IPS-NIHi11 (cell line): ENCODE measurements at places on chromosomes 13 and 19.

- DNase-seq, result no peak
These were observed 3.9 kb upstream of the KLK15 start for GRCh38 chr19:50837300-50837699.

- no peak for DNase-seq
These were observed 135.0 kb upstream of the KL start for GRCh38 chr13:32881074-32881776.

- no peak for DNase-seq
These were observed 43.1 kb downstream of the CYP4F22 start for GRCh38 chr19:15551293-15552004.

DNA sequence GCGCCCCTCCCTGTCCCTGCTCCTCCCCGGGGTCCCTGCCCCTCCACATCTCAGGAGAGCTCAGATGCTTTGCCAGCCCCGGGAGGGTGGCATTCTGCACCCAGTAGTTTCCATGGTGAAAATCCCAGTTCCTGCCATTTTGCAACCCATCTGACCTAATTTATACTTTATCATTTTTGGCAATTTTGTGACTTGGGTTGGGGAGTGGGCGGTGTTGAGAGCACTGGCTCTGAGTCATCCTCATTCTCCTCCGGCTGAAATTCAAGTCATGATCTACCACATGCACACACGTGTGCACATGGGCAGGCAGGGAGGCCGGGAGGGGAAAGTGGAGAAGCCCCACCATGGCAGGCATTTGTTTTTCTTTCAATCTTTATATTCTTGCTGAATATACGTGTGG lies 208.6 kb downstream of the URI1 start:
- no peak for DNase-seq

DNA sequence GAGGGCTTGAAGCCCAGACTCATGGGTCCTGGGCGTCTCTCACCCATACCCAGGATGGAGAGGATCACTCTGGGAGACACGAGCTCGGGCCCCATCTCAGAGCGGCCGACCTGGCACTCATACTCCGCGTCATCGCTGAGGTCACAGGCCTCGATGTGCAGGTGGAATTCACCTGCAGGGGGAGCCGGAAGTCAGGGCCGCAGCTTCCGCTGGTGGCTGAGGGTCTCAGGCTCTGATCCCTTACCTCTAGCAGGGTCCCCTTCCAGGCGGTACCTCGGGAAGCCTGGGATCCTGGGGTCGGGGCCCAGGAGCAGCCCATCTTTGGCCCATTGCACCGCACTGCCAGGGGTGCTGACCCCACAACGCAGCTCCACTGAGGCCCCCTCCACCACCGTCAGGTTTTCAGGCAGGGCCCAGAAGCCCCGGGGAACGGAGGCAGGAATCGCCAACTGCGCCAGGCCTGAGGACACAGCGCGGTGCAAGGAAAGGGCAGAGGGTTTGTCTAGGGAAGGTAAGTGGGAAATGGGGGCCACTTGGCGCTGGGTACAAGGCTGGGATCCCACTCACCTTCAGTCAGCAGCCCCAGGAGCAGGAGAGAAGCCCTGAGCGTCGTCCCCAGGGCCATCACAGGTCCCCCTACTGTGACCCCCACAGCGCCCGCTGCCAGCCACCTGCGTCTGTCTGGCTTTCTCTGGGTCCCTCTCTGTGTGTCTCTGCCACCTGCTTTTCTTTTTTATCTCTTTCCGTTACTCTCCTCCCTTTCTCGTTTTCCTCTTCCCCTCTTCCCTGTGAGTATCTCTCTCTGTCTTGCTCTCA lies 883 bp downstream of the NPHS1 start:
- peak; percentile 77 for DNase-seq

- no peak for DNase-seq
These were observed 6.5 kb downstream of the NKPD1 start for GRCh38 chr19:45154064-45154827.

DNA sequence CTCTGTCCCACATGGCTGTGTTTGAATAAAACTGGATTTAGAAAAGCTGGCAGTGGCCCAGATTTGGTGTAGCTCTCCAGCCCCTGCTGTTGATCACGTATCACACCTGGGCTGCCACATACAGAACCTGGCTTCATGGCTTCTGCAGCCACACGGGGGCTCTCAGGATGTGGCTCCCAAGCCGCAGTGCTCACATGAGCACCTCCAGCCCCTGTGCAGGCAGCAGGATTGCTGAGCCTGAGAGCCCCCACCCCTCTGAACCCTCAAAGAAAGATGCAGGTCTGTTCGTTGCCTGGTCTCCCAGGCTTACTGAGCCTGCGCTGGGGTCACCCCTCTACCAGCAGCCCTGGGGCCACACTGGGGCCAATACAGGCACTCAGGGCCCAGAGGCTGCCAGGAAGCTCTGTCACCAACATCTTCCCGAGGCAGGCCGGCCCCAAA lies 2.7 kb downstream of the PLEKHF1 start:
- no peak for DNase-seq

DNA sequence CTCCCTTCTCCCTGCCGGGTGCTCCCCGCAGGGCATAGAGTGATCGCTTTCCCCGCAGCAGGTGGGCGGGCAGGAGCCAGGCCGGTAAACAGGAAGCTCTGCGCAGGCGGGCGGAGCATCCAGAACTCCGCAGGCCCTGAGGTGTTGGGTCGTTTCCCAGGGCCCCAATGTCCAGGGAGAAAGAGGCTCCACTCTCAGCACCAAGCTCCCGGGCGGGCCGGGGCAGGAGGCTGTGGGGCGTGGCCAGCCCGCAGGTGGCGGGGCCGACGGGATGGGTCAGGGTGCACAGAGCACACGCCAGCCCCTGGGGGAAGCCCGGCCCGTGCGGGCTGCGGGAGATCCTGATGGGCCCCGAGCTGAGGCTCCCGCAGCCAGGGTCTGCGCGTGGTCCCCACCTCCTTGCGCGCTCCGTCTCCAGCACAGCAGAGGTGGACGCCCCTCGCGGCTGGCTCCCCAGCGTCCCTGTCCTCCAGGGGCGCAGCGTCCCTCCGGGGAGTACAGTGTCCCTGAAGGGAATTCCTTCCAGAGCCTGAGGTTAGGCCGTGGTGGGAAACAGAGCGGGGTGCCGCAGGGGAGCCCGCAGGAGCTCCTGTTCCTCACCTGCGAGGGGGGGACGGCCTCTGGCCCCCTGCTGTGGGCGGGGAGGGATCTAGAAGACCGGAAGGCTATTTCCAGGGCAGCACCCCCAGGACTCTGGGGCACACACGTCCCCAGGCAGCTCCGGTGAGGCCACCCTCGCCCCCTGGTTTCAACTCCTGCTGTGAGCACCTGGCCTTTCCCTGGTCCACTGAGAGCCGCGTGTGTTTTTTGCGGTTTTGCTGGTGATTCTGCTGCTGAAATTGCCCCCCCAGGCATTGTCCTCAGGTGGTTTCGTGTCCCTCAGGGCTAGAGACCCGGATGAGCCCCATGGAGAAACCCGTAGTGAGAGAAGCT lies 12.2 kb downstream of the PIP5K1C start:
- peak; percentile 77 for DNase-seq

- peak; percentile 86 for DNase-seq
These were observed at the start of gene ZNF714 for GRCh38 chr19:21082011-21082975. ZNF714 (plus strand) TSS chr19:21082203; CDS start chr19:21098269, 16,066 bp downstream.

DNA sequence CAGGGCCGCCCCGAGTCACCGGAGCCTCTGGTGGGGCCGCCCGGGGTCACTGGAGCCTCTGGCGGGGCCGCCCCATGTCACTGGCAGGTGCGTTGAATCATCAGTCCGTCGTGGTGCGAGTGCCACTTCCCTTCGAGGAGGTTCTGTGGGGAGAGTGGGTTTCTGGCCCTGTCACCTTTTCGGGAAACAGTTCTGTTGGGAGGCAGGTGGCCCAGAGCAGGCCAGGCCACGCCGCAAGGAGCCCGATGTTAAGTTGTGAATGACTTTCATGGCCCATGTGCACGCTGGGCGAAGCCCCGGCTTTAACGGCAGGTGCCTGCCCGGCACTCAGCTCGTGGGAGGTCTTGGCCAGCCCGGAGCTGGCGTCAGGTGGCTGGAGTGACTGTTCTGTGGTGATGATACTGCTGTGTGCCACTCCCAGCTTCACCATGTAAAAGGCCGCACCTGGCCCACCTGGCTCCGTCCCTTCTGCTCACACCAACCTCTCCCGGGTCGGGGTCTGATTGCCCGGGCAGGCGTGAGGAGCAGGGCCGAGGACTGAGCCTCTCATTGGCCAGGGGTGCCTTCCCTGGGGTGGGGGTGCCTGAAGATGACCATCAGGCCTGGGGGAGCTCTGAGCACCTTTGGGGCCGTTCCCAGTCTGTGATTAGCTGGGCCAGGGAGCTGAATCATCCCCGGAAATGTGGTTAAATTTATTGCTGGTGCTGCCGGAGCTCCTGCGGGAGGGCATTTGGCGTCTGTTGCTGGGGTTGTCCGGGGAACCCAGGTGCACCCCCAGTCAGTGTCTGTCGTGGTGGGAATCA lies 29.2 kb downstream of the CSNK1G2 start:
- no peak for DNase-seq

DNA sequence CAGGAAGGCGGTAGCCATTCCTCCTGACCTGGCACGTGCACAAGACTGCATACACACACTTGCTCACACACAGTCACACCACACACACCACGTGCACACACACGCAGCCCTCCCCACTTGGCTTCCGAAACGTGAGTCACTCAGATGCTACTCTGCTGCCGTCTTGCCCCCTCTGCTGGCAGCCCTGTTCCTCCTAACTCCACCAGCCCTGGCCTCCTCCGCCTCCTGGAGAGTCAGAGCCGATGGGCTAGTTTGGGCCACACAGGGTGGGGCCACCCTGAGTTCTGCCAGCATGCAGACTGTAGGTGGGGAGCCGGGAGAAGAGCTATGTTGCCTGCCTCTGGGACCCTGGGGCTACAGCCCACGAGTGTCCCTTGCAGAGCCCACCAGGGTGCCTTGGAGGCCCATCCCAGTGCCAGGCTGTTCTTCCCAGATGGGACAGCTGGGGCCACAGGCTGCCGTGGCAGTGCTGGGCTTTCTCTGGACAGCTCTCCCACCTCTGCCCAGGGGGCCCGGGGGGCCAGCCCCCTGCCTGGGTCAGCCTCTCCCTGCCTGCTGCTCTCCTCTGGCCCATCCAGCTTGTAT lies 12.1 kb downstream of the PIN1 start:
- peak; percentile 85 for DNase-seq

- DNase-seq, result no peak
These were observed 11.0 kb upstream of the ZNF766 start for GRCh38 chr19:52258426-52258825.

- no peak for DNase-seq
These were observed 6.0 kb downstream of the AKAP8L start for GRCh38 chr19:15412832-15413231.

- DNase-seq, result peak; percentile 7
These were observed 485.3 kb downstream of the SLITRK6 start for GRCh38 chr13:85313761-85314503.

DNA sequence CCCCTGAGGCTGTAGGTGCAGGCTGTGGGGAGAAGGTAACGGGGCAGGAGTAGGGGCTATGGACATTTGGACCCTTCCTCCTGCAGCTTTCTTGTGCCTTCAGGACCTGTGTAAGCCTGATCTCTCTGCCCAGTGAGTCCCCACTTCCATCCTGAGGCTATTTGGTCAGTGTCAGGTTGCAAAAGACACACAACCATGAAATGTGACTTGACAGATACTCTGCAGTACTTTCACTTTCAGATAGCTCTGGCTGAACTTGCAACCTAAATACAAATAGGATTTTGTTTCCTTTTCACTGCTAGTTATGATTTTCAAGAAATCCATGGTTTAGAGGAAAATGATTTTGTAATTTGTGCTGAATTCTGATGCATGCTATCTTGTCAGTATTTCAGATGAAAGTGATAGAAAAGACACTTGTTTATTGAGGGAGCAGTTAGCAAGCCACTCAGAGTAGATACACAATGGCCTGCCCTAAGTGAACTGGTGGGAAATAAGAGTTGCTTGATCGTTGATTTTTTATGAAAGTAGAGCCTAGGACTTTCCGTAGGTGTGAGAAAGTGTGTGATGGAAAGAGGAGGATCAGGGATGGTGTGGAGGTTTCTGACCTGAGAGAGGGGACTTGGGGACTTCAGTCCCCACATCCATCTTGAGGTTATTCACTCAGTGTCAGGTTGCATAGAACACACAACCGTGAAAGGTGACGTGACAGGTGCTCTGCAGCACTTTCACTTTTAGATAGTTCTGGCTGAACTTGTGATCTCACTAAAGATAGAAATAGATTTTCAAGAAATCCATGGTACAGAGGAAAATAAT lies 18.1 kb upstream of the EID2 start:
- no peak for DNase-seq

DNA sequence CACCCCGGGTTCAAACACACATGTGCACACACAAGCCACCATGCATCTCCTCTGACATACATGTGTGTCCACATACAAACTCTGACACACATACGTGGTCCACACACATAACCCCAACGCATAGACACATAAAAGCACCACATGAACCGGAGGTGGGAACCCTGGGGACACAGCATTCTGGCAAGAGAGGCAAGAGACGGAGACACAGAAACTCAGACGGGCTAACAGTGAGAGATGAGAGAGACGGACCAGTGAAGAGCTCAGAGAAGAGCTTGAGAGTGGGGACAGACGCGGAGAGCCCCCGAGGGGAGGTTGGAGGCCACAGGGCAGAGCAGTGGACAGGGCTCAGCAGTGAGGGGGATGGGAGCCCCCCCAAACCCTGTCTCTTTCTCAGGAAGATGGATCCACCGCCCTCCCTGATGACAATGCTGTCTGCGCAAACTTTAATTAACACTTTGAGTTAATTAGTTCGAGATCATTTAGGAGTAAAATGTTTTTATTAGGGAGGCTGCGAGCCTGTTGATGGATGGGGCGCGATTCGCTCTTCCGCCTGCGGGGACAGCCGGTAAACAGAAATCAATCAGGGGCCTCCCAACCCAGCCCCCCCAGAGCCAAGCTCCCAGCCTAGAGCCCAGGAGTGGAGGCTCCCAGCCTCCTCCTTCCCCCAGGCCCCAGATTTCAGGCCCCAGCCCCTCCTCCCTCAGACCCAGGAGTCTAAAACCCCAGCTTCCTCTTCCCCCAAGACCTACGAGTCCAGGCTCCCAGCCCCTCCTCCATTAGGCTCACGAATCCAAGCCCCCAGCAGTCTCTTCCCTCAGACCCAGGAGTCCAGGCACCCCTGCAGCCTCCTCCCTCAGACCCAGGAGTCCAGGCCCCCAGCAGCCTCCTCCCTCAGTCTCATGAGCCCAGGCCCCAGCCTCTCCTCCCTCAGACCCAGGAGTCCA lies 9.5 kb upstream of the ERFL start:
- DNase-seq, result no peak

- DNase-seq, result no peak
These were observed 99.6 kb upstream of the HTR2A start for GRCh38 chr13:46996316-46997030.

- no peak for DNase-seq
These were observed 79.8 kb upstream of the FLT1 start for GRCh38 chr13:28574617-28575142.

- DNase-seq, result no peak
These were observed 11.8 kb upstream of the CD70 start for GRCh38 chr19:6602729-6603114.

- DNase-seq, result peak; percentile 20
These were observed 29.2 kb upstream of the LAMP1 start for GRCh38 chr13:113267642-113268405.

- DNase-seq, result no peak
These were observed 17.5 kb upstream of the ASPDH start for GRCh38 chr19:50531171-50531612.

DNA sequence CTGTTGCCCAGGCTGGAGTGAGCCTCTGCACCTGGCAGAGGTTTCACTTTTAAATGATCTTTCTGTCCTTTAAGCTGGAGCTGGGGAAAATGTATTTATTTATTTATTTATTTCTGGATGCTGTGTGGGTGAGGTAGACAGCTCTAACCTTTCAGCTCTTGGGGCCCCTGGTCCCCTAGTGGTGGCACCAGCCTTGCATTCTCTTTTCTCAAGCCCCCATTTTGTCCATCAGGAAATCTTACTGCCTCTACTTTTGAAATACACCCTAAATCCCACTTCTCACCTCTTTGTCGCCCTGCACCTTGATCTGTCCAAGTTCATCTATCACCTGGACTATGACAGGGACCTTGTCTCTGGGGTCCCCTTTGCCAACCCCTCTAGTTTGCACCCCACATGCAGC lies 2.1 kb upstream of the B9D2 start:
- no peak for DNase-seq
